AG09319 (cell line): ENCODE measurements at places on chromosomes 4 and X.

- no peak for DNase-seq
Measured at GRCh38 chrX:132855780-132856341, 102.6 kb downstream of the HS6ST2 start.

GRCh38 chr4:90174621-90175023 lies 47.4 kb downstream of the CCSER1 start:
- no peak for DNase-seq

DNA sequence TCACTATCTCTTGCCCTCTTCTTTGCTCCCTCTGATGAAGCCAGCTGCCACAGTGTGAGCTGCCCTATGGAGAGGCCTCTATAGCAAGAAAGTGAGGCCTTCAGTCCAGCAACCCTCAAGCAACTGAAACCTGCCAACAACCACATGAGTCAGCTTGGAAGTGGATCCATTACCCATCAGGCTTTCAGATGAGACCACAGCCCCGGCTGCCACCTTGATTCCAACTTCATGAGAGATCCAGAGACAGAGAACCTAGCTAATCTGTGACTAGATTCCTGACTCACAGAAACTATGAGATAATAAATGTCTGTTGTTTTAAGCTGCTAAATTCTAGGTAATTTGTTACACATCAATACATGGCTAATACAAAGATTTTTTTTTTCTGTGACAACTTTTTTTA lies 20.4 kb upstream of the WAS start:
- DNase-seq = no peak

GRCh38 chr4:25807102-25807728 lies 55.6 kb downstream of the SEL1L3 start:
- no peak for DNase-seq

GRCh38 chr4:111854494-111855087 lies 290.7 kb upstream of the FAM241A start:
- DNase-seq = peak; percentile 19

DNA sequence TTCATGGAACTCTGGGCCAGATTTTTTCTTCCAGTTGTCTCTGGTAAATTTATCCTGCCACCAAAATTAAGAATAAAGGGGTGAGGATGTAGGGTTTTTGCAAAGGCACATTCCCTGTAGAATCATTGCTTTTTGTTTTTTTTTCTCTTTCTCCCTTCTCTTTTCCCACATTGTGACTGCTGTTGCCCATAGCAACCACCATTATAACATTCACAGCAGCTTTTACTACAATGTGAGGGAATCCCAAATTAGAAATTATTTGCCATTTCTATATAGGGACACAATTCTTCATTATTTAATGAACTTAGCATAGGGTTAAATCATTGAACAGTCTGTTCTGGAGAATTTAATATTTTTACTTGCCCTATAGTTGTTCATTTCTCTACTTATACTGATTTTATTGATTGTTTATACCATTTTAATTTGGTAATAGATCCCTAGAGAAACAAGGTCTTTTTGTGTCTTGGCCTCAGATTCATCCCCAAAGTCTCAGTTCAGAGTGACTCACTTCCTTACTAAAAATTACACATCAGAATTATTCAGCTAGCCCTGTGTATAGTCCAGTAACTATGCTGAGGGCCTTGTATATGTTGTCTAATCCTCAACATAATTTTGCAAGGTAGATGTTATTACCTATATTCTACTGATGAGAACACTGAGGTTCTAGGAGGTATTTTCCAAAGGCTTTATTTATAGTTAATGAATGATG lies 80.8 kb upstream of the ANK2 start:
- DNase-seq = no peak

DNA sequence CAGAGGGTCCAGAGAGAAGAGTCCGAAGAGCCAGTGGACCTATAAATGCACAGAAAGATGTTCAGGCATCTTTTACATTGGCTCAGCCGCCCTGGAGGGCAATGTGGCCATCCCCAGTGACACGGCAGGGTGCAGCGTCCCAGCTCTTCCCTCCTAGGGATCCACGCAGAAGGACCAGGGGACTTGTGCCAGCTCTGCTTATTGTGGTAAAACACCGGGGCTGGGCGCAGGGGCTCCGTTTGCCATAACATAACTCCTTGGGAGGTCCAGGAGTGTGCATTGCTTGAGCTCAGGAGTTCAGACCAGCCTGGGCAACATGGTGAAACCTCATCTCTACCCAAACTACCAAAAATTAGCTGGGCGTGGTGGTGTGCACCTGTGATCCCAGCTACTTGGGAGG lies 70.2 kb downstream of the CPZ start:
- no peak for DNase-seq

DNA sequence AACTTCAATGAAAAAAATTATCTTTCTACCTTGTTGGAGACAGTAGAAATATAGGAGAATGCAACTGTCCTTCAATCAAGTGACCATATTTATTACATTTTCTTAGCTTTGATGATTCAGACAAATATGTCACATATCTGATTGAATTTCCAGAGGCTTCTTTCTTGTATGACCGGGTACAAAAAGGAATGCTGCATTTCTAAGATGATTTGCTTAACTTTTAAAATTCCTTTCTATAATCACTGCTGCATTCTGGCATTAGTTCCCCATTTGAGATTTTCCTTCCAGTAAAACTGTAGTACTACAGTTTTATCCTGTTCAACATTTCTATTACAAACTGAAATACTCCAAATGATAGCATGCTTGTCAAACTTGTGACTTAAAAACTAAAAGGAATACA lies 5.2 kb downstream of the MFSD8 start:
- no peak for DNase-seq
